ENCODE measurements at places on chromosomes 16 and 17. TPM values are rescaled to one million over a fixed set of nuclear protein-coding genes. Genes with fewer than 3 reads are reported as not detected.

Gene MVP
- 122 TPM for total RNA-seq

DNA sequence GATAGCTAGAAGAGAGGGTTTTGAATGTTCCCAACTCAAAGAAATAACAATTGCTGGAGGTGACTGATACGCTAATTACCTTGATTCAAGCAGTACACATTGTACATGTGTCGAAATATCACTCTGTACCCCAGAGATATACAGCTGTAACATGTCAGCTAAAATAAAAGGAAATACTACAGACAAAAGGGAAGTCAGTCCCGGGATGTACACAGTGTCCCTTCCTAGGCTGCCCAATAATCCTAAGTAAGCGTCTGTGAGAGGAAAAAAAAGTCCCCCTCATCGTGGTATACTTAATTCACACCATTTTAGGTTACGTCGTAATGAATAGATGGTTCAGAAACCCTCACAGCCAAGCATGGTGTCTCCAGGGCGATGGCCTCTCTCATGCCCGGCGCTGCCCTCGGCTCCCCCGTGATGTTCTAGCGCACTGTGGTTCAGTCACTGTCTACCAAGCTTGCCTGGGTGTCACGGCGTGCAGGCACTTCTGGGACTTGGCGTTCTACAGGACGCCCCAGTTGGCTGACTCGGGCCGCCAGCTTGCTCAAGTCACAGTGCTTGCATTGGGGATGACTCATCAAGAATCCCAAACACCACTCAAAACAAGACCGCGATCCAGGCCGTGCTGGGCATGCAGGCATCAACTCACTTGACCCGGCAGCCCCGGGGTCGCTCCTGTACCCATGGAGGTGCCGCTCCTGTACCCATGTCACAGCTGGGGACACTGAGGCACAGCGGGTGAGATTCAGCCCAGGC lies 27.6 kb downstream of the CCDC40 start:
- H3K4me1 ChIP-seq = no peaks in the 10 kb centered on the region
- H3K36me3 ChIP-seq = no peaks in the 10 kb centered on the region
- H3K27ac ChIP-seq = no peak overlapping the region
- H3K27me3 ChIP-seq = no peaks in the 10 kb centered on the region
- no peak overlapping the region for H3K4me3 ChIP-seq
- DNase-seq = no peak

Gene NHLRC4
- total RNA-seq = 1.1 TPM

DNA sequence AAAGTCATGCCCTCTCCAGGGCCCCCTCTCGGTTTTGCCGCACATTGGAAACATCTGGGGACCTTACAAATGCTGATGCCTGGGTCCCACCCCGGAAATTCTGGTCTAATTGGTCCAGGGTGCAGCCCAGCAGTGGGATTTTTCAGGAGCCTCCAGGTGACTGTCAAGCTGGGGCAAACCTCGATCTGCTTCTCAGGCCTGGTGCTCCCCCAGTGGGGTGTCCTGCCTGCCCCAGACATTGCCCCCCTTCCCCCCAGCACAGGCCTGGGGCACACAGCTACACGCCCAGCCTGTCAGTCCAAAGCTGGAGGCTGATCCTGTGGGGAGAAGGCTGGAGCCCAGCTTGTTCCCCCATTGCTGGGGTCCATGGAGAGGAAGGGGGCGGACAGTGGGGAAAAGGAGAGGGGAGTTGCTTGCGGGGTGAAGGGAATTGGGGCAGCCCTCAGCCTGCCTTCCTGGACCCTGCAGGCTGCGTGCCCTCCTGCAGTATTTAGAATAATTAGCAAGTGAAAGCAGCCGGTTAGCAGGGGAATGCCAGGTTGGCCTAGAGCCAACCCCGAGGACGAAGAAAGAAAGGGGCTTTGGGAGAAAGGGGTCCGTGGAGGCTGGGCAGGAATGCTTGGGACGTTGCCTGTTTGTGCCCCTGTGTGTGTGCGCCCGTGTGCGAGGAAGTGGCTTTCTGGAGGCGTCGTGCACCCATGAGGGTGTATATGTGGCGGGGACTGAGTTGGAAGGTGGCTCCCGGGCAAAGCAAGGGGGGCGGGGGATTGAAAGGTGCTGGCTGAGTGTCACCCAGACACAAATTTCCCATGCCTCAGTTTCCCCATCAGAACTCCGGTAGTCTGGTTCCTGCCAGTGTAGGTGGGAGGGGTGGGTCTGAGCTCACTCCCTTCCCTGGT lies 5.9 kb downstream of the FOXJ1 start:
- peak overlapping the region; percentile 76 for H3K27ac ChIP-seq
- H3K4me1 ChIP-seq = peaks cover 13% of the 10 kb centered on the region
- no peak for DNase-seq
- peaks cover 9% of the 10 kb centered on the region for H3K27me3 ChIP-seq
- no peak overlapping the region for H3K4me3 ChIP-seq

Gene PHKB
- 27.9 TPM for total RNA-seq

DNA sequence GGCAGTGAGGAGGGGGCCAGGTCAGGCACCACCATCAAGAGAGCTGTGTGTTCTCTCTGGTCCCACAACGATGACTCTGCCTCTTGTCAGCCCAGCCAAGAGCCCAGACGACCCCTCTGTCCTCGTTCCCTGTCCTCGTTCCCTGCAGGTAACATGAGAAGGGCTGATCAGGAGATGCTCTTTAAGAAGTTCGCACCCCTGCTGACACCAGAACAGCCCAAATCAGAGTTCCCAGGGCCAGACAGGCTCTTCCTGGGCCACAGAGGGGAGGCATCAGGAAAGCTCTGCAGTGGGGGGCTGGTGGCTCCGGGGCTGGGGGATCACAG lies 13.5 kb upstream of the DNAI2 start:
- H3K4me1 ChIP-seq = no peaks in the 10 kb centered on the region
- no peak overlapping the region for H3K4me3 ChIP-seq
- no peak for DNase-seq
- no peaks in the 10 kb centered on the region for H3K36me3 ChIP-seq
- no peaks in the 10 kb centered on the region for H3K27me3 ChIP-seq

Gene EPOP
- 54.9 TPM for total RNA-seq

GRCh38 chr17:72390675-72391508 lies 270.1 kb downstream of the SOX9 start:
- DNase-seq = no peak
- no peak overlapping the region for H3K27ac ChIP-seq
- H3K36me3 ChIP-seq = no peaks in the 10 kb centered on the region
- no peaks in the 10 kb centered on the region for H3K27me3 ChIP-seq
- no peaks in the 10 kb centered on the region for H3K4me1 ChIP-seq

DNA sequence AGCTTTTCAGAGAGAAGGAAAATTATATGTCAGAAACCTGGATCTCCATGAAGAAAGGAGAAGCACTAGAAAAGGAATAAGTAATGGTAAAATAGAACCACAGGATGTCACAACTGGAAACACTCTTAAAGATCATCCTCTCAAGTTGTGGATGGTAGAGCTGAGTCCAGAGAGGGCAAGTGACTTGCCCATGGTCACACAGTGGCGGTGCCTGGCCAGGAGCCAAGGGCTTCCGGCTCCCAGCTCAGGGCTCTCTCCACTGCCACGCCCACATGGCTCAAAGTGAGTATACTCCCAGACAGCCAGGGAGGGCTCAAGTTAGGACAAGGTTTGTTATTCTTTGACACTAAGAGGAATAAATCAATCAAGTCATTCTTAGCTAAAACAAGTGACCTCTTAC lies 159.8 kb downstream of the COPRS start:
- H3K4me3 ChIP-seq = no peak overlapping the region
- no peaks in the 10 kb centered on the region for H3K36me3 ChIP-seq
- H3K4me1 ChIP-seq = no peaks in the 10 kb centered on the region
- DNase-seq = no peak
- peaks cover 7% of the 10 kb centered on the region for H3K27me3 ChIP-seq

GRCh38 chr17:19646788-19647696 lies 1.5 kb upstream of the ALDH3A2 start:
- peaks cover 42% of the 10 kb centered on the region for H3K4me1 ChIP-seq
- no peak for DNase-seq
- peaks cover 16% of the 10 kb centered on the region for H3K27me3 ChIP-seq
- peak overlapping the region; percentile 89 for H3K4me3 ChIP-seq
- peak overlapping the region; percentile 91 for H3K27ac ChIP-seq
- no peaks in the 10 kb centered on the region for H3K36me3 ChIP-seq

DNA sequence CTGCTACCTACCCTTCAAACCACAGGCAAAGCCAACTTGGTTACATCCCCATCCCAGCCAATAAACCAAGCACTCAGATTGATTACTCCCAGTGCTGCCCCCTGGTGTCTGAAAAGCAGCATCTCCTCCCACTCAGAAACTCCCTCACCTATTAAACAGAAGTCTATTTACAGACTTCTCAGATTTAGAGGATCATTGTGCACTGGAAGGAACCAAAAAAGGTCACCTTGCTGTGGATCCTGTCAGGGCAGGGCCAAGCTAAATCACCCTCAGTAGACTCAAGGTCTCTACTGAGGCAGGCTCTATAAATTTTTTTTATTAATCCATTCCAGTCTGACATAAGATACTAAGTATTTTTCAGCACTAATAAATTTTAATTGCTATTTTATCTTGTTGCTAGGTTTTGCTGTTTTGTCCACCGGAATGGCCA lies 17.6 kb downstream of the HIGD1B start:
- H3K4me3 ChIP-seq = no peak overlapping the region
- DNase-seq = peak; percentile 91
- H3K36me3 ChIP-seq = peaks cover 59% of the 10 kb centered on the region
- H3K27ac ChIP-seq = no peak overlapping the region
- H3K4me1 ChIP-seq = no peaks in the 10 kb centered on the region

DNA sequence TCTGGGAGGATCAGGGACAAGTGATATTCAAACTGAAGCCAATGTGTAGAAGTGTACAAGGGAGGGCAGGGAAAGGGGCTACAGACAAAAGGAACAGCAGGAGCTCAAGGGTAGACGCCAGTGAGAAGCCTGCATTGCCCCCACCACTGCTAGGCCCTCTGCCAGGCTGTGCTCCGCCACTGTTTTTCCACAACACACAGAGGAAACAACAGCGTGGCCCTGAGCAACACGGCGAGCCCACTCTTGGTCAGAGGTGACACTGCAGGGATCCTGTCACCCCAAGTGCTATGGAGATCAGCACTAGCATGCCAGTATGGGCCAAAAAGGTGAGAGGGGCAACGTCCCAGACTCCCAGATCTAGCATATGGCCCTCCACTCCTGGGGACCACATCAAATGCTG lies 23.4 kb downstream of the MYO18A start:
- DNase-seq = no peak
- no peaks in the 10 kb centered on the region for H3K27me3 ChIP-seq
- peak overlapping the region; percentile 21 for H3K27ac ChIP-seq
- peaks cover 34% of the 10 kb centered on the region for H3K4me1 ChIP-seq

Gene RNF222
- total RNA-seq = not detected

DNA sequence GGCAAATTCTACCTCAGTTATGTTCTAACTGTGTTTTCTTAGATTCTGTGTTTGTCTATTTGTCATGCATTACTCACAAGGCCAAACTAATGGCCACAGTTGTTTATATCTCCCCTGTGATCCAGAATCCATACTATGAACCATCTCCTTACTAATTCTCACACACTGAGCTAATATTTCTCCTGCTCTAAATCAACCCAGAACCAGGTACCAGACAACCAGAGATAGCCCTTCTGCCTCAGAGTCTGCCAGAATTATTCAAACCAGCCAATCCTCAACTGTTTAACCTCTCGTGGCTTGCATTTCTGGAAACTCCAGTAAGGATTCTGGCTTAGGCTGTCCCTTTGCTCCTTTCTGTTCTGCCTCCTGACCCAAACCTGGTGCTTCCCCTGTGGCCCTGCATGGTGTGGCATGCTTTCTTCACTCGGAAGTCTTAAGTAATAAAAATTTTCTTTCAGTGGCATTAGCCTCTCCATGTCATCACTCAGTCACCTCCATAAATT lies 59.4 kb downstream of the EFCAB5 start:
- no peak for DNase-seq
- H3K4me1 ChIP-seq = peaks cover 11% of the 10 kb centered on the region
- H3K27ac ChIP-seq = no peak overlapping the region
- no peaks in the 10 kb centered on the region for H3K36me3 ChIP-seq
- H3K27me3 ChIP-seq = peaks cover 5% of the 10 kb centered on the region
- peak overlapping the region; percentile 24 for H3K4me3 ChIP-seq

Gene TBC1D24
- total RNA-seq = 16.6 TPM

DNA sequence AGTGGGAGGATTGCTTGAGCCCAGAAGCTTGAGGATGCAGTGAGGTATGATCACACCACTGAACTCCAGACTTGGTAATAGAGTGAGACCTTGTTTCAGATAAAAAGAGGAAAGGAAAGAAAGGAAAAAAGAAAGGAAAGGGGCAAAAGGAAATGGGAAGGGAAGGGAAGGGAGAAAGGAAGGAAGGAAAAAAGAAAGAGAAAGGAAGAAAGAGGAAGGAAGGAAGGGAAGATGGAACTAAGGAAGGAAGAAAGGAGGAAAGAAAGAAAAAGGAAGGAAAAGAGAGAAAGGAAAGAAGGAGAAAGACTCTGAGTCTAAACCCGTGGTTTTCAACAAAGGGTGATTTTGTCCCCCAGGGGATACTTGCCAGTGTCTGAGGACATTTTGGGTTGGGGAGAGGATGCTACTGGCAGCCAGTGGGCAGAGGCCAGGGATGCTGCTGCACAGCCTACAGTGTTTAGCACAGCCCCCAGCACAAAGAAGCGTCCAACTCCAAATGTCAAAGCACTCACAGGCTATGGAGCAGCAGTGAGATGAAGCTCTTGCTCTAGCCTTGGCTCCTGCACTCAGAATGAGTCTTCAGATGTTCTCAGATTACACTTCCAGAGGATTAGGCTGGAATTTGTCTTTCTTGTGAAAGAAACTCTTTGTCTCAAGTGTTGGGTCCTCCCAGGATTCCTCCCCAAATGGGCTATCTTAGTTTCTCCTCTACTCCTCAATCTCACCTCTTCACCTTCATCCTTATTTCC lies 64.2 kb downstream of the BMERB1 start:
- H3K4me1 ChIP-seq = peaks cover 23% of the 10 kb centered on the region
- no peaks in the 10 kb centered on the region for H3K27me3 ChIP-seq
- no peak overlapping the region for H3K4me3 ChIP-seq
- DNase-seq = no peak

DNA sequence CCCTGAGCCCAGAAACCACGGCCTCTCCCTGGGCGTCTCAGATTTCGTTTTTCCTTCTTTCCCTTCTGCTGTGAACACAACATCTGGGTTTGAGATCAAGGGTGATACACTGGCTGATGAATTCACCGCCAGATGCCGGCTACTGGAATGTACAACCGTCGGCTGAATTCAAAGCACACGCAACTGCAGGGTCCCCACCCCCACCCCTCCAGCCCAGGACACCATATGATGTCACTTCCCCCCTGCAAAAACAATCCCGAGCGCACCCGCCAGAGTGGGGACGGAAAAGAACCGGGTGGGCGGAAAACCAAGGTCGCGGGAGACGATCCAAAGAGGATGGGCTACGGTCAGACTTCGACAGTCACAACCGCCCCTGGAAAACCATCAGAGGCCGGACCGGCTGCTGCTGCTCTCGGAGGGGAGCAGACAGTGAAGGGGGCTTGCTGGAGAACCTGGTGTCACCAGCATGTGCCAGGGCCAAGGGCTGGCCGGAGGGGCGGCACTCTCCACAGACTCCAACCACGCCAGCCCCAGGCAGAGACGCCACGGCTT lies 23.3 kb downstream of the CEP295NL start:
- peaks cover 11% of the 10 kb centered on the region for H3K27me3 ChIP-seq
- H3K4me3 ChIP-seq = peak overlapping the region; percentile 40
- H3K4me1 ChIP-seq = peaks cover 19% of the 10 kb centered on the region

All from activated CD4-positive, alpha-beta T cell treated with anti-CD3 and anti-CD28 coated beads, Interleukin-2, amount 10 ng/mL, durations not matched to agents 24 days and 14 days (primary cell).